ENCODE measurements at places on chromosomes 2 and 18. TPM values are rescaled to one million over a fixed set of nuclear protein-coding genes. Genes with fewer than 3 reads are reported as not detected.

GKN2 gene
- total RNA-seq = not detected

KCNK3 gene
- 2.9 TPM for total RNA-seq

CXCR1 gene
- total RNA-seq = not detected

DSG4 gene
- not detected for total RNA-seq

CLEC4F gene
- total RNA-seq = not detected

CFAP221 gene
- 11.0 TPM for total RNA-seq

All from cardiac muscle cell (in vitro differentiated cells and primary cell).